HCT116 (cell line): ENCODE measurements at places on chromosomes 2 and 18.

- DNase-seq, result no peak
Measured at GRCh38 chr2:174787487-174788205, 23.4 kb upstream of the CHRNA1 start.

GRCh38 chr2:14717131-14717530 lies 84.6 kb downstream of the LRATD1 start:
- no peak for DNase-seq

DNA sequence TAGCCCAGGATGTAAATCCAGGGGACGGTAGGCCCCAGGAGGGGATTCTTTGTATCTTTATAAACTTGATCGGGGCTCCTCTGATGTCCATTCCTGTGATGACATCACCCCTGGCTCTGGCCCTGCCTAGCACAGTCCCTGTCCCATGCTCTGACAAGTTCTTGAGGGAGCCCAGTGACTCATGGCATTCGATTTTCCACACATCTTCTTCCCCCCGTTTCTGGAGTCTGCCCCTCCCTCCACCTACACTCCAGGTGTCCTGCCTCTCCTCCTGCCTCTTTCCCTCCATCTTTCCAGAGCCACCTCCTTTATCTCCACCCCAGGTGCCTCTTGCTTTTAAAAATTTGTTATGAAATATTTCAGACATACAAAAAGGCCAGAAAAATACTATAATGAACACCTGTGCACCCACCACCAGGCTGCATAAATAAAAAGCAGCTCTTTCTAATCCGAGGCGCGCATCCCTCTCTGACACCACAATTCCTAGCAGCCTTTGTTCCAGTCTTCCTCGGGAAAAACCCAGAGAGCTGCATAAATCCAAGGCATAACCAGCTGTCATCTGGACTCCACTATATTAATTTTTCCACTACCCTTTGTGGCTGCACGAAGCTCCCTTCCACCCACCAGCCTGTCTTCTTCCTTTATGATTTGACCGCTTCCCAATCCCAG lies 207.7 kb downstream of the ZBTB7C start:
- DNase-seq, result peak; percentile 21

DNA sequence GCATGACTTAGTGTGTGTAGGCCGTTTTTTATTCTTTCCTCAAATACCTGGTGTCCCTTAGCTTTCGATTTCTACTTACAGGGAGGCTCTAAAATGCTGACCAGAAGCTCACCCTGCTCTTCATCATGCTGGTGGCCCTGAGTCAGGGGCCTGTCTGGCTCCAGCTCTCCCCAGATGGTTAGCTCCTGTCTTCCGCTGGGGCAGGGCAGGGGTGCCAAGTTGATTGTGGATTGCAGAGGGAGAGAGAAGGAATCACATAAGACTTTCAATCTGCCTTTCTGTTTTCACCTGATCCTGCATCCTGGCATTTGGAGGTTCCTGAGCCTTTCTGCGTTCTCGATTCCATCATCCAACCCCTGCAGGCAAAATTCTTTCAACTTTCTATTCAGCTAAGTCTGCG lies 4.2 kb downstream of the CIB4 start:
- DNase-seq, result no peak

- DNase-seq, result no peak
Measured at GRCh38 chr2:62382757-62383156, 123.2 kb downstream of the TMEM17 start.

DNA sequence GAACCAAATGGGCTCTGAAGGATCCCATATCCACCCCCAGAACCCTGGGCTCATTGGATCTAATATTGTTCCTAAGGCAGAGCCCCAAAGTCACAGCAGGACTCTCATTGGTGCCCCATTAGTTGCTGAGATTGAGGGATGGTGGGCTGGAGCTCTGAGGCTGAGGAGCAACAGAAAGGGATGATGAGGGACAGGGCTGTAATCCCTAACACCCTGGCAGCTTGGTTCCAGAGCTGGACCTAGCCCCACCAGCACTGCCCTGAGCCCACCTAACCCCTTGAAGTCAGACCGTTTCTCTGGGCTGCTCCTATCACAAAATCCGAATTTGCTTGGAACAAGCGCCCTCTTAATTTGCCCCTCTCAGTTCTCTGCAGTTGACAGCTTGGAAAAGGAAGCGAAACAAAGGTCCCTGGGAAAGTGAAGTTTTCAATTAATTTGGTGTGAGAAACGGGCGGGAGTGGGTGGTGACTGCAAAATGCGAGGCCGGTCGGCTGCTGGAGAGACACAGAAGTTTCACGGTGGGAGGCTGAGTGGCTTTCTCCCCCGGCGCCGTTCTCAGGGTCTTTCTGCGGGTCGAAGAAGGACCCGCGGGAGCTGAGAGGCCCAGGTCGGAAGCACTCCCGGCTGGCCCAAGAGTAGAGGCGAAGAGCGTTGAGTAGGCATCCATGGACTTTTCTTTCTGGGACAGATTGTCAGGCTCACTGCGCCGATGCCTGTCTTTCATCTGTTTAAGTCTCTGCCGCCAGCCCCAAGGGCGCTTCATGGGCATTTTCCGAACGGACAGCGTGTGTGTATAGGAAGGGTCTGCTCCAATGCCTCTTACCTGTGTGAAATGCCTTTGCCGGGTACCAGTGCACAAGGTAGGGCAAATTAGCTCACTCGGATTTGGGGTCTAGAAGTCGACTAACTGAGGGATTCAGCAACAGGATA lies 927 bp upstream of the HOXD13 start:
- no peak for DNase-seq

GRCh38 chr2:188607501-188607900 lies 315.8 kb downstream of the GULP1 start:
- no peak for DNase-seq

DNA sequence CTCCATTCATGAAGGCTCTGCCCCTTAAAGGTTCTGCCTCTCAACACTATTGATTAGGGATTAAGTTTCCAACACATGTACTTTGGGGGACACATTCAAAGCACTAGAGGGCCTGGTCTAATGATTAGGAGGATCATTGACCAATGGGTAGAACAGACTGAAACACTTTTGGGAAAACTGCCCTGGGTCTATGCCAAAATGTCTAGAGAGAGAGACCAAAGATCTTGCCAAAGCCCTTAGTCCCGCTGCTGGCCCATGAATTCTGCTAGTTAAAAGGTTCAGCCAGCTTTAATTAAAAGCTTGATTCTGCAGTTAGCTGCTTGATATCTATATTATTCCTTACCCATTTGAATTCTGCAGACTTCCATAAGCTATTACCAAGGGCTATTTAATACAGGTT lies 613.2 kb downstream of the SLC4A3 start:
- DNase-seq, result no peak

DNA sequence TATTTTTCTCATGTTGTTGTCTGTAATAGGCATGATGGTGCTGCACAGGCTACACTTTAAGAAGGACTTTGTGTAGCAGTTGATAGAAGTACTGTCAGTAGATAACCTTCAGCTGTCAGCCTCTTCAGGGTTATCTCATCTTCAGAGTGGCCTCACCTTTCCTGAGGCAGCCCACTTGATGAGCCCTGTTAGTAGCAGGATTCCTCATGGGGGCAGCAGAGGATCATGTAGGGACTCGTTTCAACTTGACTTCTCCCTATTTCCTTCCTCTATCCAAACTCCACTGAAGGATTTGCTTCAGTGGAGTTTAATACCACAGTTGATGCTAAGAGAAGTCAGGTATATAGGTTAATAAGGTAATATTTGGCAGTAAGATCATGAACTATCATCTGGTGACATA lies 530.3 kb upstream of the FSIP2 start:
- peak; percentile 45 for DNase-seq

GRCh38 chr2:125259451-125259850 lies 1234.4 kb downstream of the CNTNAP5 start:
- no peak for DNase-seq

DNA sequence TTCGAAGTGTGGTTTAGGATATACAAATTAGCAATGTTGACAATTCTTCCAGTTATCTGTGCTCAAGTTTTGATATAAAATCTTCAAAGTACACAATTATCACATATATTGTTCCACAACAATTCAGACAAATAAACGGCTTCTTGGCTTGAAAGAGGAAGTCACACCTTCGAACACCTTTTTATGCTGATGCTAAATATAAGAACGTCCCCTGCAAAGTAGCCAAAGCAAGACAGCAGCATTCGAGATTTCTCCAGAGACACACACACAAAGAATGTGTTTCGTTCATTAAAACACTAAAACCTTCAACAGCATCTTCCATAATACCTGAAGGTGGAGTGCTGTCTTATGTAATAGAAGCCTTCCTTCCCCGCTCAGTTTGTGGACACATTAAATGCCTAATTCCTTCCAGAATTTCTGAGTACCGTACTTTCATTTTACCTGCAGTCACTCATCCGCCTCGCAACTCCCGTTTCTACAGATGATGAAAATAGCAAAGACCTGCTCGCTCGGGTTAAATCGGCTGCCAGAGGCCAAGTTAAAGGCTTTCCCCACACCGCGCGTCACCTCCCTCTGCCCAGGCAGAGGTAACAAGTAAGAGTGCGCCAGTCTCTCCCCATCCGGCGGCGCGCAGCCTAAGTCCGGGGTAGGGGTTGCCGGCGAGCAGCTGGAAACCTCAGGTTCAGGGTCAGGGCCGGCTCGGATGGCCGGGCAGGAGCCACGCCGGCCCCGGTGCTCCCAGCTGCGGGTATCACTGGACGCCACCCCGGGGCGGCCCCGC lies 847 bp downstream of the SERPINE2 start:
- no peak for DNase-seq
